ENCODE measurements at places on chromosomes 13 and 19.

DNA sequence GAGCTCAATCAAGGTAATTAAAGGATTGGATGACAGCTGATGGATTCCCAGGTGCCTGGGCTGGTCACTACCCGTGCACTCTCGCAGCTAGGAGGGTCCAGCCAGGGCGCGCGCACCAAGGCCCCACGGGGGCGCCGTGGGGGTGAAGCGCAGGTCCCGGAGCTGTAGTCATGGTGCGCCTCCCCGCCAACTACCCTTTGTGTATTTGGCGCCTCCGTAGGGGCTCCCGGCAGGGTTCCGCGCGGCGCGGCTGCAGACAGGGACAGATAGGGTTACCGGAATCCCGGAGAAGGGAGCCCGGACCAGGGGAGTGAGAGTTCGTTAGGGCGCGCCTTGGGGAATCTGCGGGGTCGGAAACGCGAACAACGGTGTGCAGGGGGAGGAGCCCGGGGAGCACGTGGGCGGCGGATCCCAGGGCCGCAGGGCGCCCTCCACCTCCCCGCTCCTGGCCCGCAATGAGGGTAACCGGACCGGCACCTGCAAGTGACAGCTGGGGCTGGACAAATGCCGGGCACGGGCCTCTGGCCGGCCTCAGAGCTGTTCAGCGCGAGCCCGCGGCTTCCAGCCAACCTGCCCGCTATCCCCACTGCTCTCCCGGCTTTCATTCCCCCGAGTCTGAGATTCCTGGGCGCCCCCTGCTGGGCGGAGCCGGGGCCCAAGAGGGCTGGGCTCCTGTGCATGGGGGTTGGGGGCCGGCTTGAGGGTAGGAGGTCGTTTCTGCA, 3.4 kb upstream of the PRAM1 start:
- DNase-seq = peak; percentile 94

- no peak for DNase-seq
Observed at GRCh38 chr19:31269425-31270127, 79.7 kb downstream of the TSHZ3 start.

GRCh38 chr19:13428352-13428751, 77.9 kb downstream of the CACNA1A start:
- DNase-seq = peak; percentile 12

- no peak for DNase-seq
Observed at GRCh38 chr13:113095146-113096051, 10.2 kb upstream of the F7 start.

- DNase-seq = no peak
Observed at GRCh38 chr19:3646336-3647092, 19.9 kb upstream of the CACTIN start.

DNA sequence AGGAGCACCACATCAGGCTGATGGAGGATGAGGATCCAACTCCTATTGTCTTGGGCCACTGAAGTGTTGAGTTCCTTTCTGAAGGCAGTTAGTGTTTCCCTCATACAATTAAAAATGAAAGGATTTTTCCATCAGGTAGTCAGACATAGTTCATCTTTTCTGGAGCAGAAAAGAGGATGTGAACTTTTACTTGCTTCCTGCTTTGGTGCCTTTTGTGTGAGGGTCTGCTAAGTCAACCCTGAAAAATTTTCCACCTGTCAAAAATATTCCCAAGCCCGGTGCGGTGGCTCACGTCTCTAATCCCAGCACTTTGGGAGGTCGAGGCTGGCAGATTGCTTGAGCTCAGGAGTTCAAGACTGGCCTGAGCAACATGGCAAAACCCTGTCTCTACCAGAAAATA, 43.9 kb downstream of the RGCC start:
- DNase-seq = no peak

- DNase-seq = no peak
Observed at GRCh38 chr19:29118389-29118788, 94.6 kb downstream of the UQCRFS1 start.

All from neural crest cell (in vitro differentiated cells).